ENCODE measurements at places on chromosomes 6 and 20.

GRCh38 chr20:63096681-63097335 is 90.0 kb upstream of the BHLHE23 start:
- DNase-seq = no peak

DNA sequence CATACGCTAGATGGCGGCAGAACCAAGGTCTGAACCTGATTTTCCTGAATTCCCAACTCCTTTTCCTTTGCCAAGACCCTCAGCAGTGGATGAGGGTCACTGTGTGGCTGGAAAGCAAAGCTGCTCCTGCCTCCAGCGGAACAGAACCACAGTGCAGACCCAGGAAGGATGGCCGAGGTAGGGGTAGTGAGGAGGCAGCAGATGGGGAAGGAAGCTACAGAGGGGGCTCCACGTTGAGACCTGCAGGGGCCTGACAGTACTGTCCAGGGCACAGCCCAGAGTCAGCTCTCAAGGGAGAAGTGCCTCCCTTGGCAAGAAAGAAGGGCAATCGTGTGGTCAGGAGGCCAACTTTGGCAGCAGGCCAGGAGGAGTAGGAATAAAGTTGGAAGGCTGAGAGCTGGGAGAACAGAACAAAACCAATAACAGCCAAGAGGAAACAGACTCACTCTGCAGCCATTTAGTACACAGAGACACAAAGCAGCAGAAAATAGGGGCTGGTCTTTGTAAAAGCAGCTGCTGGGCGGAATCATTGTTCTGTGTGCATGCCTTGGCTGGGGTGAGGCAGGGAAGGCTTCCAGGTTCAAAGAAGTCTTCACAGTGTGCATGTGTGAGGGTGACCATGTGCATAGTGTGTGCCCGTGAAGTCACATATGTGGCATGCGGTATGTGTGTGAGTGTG is 3.1 kb downstream of the GABRR2 start:
- peak; percentile 38 for DNase-seq

DNA sequence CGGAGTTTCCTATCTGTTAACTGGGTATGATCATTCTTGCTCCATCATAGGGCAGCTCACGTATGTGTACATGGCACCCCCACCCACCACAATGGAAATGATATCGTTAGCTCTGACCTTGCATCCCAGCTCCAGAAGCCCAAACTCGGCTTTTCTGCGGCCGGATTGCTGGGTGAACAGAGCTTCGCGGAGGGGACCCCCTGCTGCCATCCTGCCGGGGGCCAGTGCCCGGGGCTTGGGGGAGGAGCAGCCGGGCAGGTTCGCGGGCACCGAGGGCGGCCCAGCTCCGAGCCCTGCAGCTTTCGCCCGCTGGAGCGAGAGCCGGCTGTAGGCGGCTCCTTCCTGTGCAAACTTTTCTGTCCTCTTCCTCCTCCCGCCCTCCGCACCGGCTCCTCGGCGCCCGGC is 24.9 kb upstream of the FUCA2 start:
- no peak for DNase-seq

GRCh38 chr6:163797296-163797845 is 382.9 kb downstream of the QKI start:
- DNase-seq = no peak

DNA sequence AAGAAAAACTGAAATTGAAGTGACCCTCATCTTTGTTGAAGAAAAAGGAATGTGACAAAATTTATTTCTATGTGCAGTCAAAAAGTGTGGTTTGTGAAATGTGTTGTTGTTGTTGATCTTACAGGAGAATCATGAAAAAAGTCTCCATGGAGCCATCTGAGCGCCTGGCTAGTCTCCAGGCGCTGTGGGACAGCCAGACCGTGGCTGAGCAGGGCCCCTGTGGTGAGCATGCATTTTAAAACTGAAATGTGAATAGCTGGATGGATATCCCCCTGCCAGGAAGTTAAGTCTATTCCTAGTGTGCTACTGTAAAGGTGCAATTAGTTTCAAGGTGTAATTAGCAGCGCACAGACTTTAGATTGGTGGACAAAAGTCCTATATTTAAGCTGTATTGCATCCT is 170.6 kb downstream of the CARMIL1 start:
- peak; percentile 60 for DNase-seq

GRCh38 chr6:2103765-2104523 is 141.5 kb downstream of the GMDS start:
- DNase-seq = peak; percentile 47

GRCh38 chr6:13375360-13375878 is 47.1 kb upstream of the TBC1D7 start:
- no peak for DNase-seq

- DNase-seq = no peak
These were observed 229.3 kb downstream of the FARS2 start for GRCh38 chr6:5490501-5491069.

DNA sequence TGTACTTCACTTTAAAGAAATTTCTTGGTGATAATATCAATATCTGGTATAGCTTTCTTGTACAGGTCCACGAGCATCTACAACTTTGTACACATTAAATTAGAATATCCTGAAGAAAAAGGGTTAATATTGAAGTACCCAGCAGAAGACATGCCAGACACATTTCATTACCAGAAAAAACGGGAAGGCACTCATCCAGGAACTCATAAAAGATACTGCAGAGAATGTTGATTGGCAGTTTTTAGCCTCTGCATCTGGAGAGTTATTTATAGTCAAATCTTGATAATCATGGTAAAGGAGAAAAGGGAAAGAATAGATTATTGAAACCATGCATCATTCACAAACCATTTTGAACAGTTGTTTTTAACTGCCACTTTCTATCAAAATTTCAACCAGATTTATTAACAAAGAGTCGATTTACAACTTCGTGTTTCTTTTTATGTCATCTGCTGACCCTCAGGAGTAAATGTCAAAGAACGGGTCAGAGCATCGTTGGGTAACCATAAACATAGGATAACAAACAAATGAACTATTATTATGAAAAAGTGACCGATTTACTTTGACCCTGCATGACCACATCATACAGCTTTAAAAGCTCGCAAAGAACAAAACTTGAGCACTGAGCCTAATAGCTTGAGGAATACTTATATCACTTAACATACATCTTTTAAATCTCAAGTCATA is 229.2 kb upstream of the SGK1 start:
- DNase-seq = no peak

- DNase-seq = no peak
These were observed 23.1 kb downstream of the ALDH5A1 start for GRCh38 chr6:24517659-24518543.

- DNase-seq = no peak
These were observed 18.5 kb upstream of the ISM1 start for GRCh38 chr20:13202565-13202964.

DNA sequence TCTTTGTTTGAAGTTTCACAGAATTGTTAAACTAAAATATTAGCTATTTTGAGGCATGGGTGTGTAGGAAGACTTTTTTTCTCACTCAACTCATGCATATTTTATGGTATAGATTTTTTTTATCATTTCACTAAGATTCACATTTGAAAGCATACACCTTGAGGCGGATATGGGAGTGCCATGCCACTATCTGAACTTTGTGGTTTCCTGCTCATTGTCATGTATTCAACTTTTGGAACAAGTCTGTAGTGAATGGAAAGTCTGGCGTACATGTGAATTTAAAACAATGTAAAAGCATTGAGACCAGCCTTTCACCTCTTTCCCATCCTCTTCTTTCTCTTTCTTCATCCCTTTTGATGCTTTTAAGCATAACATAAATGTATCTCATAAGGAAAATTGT is 147.9 kb downstream of the TPBG start:
- DNase-seq = no peak

DNA sequence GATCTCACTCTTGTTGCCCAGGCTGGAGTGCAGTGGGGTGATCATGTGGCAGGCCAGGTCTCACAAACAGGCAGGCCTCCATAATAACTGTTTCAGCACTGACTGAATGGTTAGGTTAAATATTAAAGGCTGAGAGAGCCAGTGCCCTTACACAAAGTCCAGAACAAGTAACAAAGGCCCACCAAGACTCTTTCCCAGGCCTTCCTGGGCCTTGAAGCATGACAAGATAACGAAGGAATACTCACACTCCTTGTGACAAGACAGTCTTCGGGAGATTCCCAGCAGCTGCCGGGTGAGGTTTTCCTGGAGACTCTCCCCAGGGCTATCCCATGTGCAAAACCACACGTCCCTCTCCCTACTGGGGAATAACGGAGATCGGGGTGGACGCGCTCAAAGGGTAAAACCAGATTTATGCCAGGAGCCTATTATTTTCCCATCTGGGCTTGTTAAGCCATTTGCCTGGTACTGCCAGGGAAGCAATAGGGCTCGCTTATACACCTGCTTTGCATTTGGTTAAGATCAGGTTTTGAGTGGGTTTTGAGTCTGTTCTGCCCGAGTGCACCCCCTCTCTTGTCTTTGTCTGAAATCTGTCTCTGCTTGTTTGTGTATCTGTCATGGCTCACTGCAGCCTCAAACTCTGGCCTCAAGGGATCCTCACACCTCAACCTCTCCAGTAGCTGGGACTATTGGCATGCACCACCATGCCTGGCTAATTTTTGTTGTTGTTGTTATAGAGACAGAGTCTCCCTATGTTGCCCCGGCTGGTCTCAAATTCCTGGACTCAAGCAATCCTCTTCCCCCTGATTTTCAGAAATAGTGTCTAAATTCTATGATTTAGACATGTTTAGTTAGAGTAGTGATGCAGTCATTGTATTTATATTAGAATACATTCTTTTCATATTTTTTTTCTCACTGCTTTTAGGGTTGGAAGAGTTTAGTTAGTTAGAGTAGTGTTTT is 1.4 kb upstream of the ENPP3 start:
- DNase-seq = no peak

DNA sequence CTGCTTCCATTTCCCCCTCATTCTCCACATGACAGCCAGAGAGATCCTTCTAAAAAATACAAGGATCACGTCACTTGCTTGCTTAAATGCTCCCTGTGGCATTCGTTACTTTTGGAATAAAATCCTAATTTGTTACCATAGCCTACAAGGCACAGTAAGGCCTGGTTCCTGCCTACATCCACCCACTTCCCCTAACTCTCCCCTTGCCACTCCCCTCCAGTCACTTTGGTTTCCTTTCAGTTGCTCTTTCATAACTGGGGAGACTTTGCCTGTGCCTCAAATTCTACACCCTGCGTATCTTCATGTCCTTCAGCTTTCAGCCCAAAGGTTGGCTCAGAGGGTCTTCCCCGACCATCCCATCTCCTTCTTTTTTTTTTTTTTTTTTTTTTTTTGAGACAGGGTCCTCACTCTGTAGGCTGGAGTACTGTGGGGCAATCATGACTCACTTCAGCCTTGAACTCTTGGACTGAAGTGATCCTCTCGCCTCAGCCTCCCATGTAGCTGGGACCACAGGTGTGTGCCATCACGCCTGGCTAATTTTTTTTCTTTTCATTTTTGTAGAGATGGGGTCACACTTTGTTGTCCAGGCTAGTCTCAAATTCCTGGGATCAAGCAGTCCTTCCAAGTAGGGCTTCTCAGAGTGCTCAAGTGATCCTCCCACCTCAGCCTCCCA is 12.5 kb downstream of the ID1 start:
- no peak for DNase-seq

DNA sequence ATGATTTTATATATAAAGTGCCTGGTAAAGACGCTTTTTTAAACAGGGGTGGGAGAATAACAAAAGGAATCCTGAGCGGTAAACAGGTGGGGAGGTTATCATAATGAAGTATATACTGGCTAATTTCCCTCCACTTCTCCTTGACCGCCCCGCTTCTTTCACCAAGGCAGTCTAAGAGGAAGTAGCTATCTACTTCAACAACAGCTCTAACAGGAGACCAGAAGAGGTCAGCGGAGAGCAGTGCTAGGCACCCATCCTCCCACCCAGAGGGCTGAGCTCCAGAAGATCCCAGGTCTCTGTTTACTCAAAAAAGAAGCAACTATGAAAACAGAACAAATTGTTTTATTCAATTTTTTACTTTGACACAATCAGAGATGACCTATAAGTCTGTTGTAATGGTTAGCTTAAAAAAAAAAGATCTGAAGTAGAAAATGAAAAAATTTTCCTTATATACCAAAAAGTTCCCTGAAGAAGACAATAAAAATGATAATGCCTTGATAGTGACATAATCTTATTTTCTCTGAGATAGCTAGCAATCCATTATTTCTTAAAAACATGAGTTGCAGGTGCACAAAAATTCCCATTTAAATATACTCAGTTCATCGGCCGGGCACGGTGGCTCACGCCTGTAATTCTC is 141.1 kb downstream of the PDSS2 start:
- peak; percentile 72 for DNase-seq

DNA sequence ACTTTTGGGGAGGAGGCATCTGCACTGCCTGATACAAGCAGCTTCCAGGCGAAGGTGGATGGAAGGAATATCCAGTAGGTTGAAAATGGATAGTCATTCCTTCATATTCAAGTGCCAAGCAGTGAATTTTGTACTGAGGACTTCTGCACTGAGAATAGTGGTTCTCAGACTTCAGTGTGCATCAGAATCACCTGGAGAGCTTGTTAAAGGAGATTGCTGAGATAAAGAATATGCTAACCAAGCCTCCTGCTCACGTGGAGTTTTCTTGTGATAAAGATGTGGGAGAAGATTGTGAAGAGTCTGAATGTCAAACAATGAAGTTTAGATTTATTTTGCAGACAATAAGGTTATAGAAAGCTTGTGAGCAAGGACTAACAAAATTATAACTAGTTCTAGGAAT is 97.8 kb downstream of the HFE start:
- no peak for DNase-seq

DNA sequence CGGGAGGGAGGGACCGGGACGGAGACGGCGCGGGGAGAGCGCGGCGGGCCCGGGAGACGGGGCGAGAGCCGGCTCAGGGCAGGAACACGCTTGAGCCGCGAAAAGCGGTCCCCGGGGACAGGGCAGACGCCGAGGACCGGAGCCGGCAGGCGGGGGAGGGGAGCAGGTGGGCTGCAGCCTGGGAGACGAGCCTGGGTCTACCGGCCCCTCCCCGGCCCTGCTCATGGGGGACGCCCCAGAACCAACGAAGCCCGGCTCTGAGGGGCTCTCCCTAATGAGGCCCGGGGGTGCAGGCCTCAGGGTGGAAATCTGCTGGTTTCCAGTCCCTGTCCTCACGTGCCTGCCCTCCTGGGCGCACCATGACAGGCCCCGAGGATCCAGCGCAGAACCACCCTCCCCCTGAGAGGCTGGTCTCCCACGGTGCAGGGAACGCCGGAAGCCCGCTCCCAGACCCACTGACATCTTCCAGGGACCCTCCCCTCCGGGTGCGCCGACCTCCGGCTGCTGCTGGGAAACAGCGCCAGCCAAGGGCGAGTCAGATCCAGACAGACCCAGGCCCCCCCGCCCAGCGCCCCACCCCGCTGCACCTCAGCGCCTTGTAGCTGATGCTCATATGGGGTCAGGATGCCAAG is 571 bp upstream of the EEF1A2 start:
- DNase-seq = peak; percentile 50

Measured in HEK293T (cell line).